Right ventricle myocardium inferior (tissue), 1 donor: ENCODE measurements at places on chromosomes 2 and 18. TPM values are rescaled to one million over a fixed set of nuclear protein-coding genes. Genes with fewer than 3 reads are reported as not detected.

GRCh38 chr2:68789603-68790002 is 55.0 kb downstream of the ARHGAP25 start:
- DNase-seq: no peak

GRCh38 chr2:240462073-240462706 is 26.7 kb downstream of the GPC1 start:
- peak; percentile 66 for DNase-seq

- DNase-seq: no peak
Observed at GRCh38 chr2:39734445-39734844, 44.6 kb downstream of the THUMPD2 start.

GRCh38 chr2:176388861-176389260 is 119.6 kb downstream of the MTX2 start:
- DNase-seq: no peak

GRCh38 chr2:196592331-196592910 is 47.1 kb upstream of the CCDC150 start:
- DNase-seq: no peak

GRCh38 chr2:54549917-54550518 is 93.9 kb downstream of the SPTBN1 start:
- no peak for DNase-seq

DNA sequence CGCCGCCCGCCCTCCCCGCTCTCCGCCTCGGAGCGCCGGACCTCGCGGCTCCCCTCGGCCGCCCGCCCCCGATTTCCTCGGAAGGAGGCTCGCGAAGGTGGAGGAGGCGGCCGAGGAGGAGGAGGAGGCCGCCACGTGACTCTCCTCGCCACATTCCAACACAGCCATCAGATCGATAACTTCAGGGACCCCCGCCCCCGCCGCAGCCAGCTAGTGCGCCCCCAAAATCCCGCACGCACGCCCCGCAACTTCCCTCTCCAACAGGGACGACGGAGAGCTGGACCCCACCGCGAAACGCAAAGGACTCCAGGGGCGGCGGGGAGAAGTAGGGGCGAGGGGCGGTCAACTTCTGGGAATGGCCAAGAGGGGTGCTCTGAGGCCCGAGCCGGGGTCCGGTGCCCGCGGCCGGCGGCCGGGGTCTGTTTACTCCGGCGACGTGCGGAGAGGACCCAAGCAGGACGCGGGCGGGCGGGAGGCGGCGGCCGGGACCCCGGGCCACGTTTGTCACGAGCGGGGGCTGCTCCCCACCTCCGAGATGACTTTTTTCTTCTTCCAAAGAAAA is 2.0 kb downstream of the ZNF521 start:
- no peak for DNase-seq

The SH2D6 gene
- not detected for total RNA-seq

The FAM117B gene
- 2.4 TPM for total RNA-seq

- DNase-seq: no peak
Observed at GRCh38 chr2:15223887-15224286, 337.2 kb downstream of the NBAS start.

DNA sequence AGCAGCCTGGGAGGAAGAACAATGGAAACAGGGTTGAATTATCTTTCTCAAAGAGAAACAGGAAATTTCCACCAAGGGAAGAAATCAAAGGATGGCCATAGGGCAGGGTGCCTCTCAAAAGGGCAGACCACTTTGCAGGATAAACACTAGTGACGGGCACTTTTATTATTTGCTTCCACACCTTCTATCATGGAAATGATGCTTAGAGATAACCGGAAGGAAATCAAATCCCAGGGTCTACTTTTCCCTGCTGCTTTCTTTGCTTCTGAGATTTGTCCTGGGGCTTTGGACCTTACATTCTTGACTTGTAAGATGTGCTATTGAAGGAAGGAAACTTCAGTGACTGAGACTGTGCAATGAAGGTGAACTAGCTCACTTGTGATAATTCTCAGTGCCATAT is 1.1 kb upstream of the SCN9A start:
- DNase-seq: no peak

DNA sequence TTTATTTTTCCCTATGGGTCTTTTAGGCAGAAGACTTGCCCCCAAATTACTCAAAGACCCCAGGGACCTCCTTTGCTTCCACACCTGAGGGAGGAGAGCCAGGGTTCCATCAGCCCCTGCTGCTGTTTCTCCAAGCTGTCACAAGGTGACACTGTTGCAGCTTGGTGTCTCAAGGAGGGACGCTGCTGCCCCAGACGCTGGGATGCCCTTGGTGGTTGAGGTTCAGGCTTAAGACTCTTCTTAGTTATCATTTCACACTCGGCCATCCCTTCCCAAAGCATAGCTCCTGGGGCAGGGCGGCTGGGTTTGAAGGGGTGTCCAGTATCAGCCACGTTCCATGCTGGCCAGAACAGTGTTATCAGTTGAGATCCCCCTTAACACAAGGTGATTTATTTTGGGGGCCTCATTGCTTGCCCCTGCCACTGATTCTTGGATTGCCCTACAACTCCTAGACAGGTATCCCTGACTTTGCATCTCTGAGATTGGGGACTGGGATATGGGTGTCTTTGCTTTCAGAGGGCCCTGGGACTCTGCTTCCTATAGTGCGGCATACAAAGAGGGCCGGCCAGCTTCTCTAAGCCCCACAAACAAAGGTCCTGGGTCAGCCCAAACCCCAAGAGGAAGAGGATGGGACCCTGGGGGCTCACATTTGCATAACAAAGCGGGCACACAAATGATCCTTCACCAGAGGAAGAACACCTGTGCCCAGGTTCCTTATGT is 22.7 kb downstream of the GPR55 start:
- no peak for DNase-seq

The GAL3ST2 gene
- total RNA-seq: not detected

DNA sequence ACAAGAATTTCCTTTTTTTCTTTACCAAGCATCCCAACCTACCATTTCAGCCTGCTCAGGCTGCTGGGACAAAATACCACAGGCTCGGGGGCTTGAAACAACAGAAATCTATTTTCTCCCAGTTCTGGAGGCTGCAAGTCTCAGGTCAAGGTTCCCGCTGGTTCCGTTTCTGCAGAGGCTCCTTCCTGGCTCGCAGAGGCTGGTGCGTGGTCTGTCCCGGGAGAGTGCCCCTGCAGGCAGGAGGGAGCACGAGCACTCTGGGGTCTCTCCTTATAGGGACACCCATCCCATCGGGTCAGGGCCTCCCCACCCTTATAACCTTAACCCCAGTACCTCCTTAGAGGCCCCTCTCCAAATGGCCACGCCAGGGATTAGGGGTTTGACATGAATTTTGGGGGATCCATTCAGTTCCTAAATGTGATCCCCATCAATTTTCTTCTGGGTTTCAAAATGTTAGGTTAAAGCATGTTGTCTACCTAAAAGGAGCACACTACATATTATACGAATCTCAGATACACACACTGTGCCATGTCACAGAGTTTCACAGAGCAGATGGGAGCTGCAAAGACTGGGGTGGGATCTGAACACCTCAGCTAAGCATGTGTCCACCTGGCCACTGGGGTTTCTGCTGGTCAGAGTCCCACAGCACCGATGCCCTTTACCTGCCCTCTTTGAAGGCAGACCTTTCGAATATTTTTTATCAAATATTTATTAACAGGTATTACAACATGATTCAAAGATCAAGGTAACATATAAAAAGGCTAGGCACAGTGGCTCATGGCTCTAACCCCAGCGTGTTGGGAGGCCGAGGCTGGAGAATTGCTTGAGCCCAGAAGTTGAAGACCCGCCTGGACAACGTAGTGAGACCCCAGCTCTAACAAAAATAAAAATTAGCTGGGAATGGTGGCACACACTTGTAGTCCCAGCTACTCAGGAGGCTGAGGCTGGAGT is 17.6 kb upstream of the ADI1 start:
- DNase-seq: no peak

The LYG1 gene
- 0.57 TPM for total RNA-seq

DNA sequence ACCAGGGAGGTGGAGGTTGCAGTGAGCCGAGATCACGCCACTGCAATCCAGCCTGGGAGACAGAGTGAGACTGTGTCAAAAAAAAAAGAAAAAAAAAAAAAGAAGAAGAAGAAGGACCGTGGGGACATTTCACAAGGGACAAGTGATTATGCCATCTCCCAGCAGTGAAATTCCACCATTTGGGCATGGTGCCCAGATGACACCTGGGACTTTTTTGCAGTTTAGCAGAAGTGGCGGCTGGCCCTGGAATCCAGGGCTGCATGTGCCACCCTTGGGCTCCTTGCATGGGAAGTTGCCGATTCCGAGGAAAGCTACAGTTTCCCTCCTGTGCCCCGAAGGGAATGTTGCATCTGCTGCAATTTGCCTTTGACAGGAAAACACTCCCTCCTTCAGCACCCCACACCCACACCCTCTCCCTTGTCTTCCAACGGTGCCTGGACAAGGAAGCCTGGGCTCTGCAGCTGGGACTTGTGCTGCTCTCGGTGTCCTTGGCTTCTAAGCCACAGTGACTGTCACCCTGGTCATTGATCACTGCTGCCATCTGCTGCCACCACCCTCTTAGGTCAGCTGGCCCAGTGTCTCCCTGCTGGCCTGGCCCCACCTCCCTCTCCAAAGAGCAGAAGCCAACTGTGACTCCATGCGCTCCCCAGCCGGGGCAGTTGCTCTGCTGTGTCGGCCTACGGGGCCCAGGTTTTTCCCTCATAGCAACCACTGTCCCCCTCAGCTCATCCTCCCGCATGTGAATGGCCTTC is 56.4 kb upstream of the LRRC30 start:
- DNase-seq: no peak

The PCARE gene
- total RNA-seq: 0.51 TPM

- no peak for DNase-seq
Observed at GRCh38 chr2:77064324-77064723, 457.9 kb downstream of the LRRTM4 start.

The RUFY4 gene
- not detected for total RNA-seq

- no peak for DNase-seq
Observed at GRCh38 chr2:142858961-142859360, 18.5 kb upstream of the KYNU start.

- DNase-seq: no peak
Observed at GRCh38 chr2:60555066-60555782, 1.8 kb upstream of the BCL11A start.

DNA sequence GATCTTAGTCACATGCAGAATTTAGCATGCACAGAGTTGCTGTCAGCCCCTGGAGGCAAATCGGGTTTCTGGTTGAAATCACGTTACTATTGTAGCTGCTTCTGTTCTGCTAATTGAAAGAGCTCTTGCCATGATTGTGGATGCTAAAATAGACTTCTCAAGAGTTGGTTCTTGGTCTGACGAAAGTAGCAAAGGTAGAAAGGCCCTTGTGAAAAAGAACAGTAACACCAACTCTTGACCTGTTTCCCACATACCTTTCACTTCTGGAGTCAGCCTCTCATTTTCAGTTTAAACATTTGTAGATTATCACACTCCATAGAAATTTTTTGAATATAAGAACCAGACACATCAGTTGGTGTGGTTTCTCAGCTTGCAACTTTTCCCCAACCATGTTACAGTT is 110.0 kb upstream of the EPB41L3 start:
- no peak for DNase-seq
